ENCODE measurements at places on chromosomes 1 and 21.

- DNase-seq = no peak
These were observed 11.5 kb downstream of the RIMS3 start for GRCh38 chr1:40653851-40654537.

- no peak for DNase-seq
These were observed 115.0 kb upstream of the GRIK3 start for GRCh38 chr1:37149296-37149695.

- no peak for DNase-seq
These were observed 146.9 kb downstream of the AJAP1 start for GRCh38 chr1:4801192-4801924.

DNA sequence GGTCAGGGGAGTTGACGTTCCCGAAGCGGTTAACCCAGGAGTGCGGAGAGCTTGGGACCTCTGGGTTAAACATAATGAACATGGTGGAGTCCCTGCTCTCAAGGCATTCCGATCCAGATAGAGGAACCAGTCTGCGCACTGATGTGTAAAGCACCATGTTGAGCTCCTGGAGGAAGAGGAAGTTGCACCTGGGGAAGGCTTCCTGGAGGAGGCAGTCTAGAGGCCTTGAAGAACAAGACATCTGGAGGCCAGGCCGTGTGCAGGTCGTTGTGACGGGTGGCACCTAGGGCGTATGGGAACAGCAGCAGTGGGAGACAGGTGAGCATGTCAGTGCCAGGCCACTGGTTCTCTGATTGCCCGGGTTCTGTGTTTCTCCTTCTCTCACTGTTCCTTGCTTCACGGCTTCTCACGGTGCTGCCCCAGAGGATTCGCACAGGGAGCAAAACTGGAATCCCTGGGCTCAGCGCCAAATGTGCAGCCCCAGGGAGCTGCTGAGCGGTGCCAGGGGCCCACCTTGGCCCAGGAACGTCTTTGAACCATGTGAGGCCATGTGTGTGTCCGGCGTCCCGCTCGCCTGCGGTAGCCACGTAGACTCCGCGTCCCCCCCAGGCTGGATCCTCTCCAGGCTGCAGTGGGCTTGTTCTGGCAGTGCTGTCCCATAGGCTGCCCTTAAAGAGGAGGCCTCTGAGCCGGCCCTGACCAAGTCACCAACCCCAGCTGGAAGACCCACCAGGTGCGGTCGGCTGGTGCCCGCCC lies 122.9 kb upstream of the GALNT2 start:
- no peak for DNase-seq

DNA sequence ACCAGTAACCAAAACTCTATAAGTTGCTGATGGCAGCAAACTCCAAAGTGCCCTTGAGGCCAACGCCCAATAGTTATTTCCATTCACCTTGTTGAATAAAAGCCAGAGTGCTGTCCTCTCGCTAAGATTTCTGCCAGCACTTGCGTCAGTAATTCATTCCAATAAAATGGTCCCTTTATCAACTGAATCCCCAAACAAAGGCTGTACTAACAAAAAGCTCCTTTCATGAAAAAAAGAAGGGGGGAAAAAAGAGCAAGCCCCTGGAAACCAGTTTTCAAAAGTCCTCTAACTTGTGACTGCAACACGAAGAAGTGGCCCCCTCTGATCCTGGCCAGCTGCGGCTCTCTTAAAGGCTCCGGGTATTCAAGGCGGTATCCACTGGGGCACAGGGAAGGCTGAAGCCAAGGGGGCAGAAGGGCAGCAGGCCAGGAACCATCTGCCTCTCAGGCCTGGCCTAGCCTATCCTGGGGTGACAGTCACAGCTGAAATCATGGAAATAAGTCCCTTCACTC lies 55.8 kb upstream of the ZNF326 start:
- no peak for DNase-seq

DNA sequence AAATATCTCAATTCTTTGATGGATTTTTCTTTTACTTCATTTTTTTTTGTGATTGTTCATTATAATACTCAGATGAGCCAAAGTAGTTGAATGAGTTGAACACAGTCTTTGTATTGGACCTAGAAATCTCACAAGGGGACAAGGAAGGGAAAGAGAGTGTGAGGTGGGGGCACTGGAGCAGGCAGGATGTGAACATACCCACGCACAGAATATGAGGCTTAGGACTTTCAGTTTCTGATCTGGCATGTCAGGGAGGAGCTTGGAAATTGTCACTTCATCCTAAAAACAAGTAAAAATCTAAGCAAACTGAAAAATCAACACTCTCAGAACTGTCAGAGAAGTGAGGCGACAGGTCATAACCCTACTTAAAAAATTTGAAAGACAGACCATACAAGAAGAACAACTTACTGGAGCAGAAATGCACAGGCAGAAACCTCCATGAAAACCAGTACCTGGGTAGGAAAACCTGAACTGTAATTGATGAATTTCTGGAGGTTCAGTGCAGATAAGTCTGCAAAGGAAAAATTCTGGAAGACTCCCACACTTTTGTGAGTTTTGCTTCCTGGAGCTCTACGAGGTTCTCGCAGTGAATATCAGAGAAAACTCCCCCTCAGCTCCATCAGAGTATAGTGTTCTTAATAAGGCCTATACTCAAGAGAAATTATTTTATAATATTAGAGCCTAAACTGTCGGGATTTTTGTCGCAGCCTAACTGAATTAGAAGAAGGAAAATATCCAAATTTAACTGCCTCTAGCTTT lies 3.6 kb upstream of the PTGS2 start:
- no peak for DNase-seq

GRCh38 chr1:87976316-87976715 lies 647.6 kb downstream of the LMO4 start:
- DNase-seq = no peak

- DNase-seq = peak; percentile 94
These were observed 2.8 kb upstream of the CD1D start for GRCh38 chr1:158177700-158178450.

- DNase-seq = peak; percentile 79
These were observed 93.7 kb upstream of the ETS2 start for GRCh38 chr21:38712071-38712470.

DNA sequence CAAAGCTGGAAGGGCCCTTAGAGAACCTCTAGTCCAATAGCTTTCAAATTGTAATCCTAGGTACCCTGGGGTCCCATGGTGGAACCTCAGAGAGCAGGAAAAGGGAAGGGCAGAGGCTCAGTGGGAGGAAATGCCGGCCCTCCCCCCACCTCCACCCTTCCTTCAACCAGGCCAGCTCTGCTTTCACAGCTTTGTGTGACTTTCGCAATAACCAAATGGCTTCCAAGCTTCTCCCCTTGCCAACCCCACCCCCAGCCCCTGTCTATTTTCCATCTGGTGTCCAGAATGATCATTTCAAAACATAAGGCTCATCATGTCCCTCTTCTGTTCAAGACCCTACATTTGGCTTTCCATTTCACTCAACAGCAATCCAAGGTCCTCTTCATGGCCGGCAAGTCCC lies 74.4 kb downstream of the CD58 start:
- DNase-seq = no peak

GRCh38 chr1:22075718-22076117 lies 23.2 kb downstream of the CDC42 start:
- no peak for DNase-seq

DNA sequence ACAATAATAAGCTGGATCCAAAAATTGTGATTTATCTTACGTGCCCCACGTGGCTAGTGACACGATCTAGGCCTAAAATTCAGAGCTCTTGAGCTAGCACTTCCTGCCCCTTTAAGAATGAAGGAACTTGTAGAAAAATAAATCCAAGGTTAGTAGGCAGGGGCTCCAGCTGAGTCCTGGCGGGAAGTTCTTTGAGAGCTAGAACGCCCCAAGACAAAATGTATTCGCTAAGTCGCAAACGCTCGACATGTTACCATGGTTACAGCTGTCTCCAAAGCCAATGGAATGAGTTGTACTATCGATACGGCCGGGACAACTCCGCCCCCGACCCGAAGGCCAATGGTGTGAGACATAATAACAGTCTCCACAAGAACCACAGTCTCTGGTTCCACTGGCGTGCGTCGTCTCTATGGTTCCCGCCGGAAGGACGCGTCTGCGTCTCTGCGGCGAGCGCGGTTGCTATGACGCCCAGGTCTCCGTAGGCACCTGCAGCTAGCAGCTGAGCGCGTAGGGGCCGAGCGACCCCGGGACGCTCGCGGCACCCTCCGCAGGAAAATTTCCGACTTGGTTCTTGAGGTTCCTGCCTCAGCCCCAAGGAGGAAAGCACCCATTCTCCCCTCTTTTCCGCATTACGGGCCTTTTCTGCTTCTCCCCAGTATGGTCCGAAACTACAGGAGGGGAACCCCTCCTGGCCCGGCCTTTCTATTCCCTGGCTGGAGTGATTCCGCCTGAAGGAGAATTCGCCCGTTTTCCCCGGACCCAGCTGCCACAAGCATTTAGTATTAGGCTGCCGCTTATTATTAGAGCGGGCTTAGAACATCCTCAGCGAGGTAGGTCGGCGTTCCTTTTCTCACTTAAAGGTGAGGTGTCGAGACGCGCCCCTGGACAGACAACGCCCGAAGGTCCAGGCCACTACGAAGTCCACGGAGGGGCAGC lies at the start of gene CCDC30:
CCDC30 (plus strand) TSS at position 459 of the 936 bp plus-strand sequence. CDS start 17,266 bp downstream, outside the sequence.
- DNase-seq = peak; percentile 100

DNA sequence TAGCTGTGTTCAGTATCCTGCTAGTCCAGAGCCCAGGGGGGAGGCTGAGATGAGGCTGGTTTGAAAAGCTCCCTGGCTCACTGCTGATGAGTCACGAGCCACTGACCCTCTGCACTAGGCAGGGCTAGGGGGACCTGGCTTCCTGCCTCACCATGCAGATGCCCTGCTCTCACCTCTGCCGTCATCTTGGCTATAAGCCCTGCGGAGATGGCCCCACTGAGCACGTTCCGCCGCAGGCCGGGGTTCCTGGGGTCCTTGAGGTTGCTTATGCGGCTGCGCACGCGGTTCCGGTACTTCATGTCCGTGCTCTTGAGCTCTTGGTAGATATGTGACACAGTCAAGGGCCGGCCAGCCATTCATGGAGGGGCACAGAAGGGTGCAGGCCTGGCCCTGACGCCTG lies 24.1 kb upstream of the ZNF436 start:
- DNase-seq = no peak

DNA sequence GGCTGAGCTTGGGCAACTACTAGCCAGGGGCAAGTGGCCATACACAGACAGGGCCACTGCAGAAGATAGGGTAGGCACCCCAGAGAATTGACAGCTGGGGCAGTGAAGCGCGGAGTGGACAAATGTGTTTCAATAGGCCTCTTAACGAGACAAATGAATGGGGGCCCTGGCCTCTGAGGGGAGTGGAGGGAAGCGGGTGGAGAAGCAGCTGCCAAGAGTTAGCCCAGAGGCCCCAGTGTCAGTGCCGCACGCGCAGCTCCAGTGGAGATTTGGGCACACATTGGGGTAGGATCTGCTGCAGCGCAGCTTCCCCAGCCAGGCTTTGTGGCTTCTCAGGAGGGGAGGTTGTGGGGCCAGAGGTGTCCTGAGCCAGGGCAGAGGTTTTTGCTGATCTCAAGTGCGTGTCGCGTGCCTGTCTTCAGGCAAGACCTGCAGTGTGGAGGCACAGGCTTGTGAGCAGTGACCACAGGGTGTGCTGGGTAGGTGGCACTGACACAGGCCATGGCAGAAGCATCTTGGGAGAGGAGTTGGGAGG lies 16.9 kb downstream of the PTPRF start:
- peak; percentile 27 for DNase-seq

DNA sequence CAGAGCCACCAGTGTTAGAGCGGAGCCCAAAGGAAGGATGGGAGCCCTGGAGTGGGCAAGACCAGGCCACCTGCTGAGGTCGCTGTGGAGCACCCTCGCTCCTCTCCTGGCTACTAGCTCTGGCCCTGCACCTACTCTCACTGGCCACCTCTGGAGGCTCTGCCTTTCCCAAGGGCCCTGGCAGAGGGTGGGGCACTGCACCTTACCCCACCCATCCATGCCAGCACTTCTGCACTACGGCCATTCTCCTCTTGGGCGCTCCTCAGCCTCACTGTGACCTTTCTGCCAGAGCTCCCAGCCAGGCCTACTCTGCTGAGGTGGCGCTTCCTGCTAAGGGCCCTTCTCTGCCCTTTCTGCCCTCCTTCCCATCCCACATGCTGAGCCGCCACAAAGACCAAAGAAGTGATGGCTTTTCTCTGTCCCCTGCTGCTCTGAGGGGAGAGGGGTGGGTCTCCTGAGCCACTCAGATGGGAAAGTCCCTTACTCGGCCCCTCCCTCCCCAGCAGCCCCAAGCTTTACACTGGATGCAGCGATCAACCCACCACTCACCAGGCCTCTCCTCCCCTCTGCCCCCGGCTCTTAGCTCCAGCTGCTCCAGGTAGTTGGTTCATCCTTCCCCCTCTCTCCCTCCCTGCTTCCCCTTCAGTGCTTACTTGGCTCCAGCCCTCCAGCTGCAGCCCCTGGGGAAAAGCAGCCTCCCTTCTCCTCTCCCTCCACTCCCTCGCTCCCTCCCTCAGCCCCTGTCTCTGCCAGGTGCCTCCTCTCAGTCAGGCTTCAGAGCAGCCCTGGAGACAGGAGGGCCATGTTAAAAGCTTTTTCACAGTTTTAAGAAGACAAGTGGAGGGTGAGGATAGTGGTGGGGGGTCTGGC lies 14.8 kb upstream of the TMEM222 start:
- peak; percentile 35 for DNase-seq

- no peak for DNase-seq
These were observed 544 bp upstream of the CCT8 start for GRCh38 chr21:29074007-29074376.

GRCh38 chr1:105641407-105641806 lies 1415.1 kb upstream of the PRMT6 start:
- peak; percentile 30 for DNase-seq

GRCh38 chr1:105138458-105138893 lies 1388.8 kb downstream of the AMY1C start:
- DNase-seq = peak; percentile 19

DNA sequence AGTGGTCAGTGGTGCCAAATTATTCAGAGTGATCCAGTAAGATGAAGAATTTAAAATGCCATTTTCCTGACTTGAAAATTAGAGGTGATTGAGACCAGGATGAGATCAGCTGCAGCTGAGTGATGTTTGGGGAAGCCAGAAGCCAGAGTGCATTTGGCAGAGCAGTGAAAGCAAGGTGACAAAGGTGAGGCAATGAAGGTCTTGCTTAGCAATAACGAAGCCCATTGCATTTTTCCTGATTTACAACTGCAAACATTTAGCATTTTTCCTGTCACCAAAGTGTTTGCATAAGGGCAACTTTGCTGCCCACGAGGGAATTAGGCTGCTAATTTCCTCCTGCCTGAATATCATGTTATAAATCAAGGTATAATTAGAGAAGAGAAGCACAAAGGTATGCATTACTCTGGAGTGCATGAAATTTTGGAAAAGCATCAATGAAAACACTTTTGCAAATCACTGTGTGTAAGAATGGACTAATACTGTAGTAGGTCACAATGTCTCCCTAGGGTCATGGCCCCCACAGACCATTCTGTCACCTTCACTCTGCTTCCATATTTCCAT lies 188.2 kb upstream of the LYPLAL1 start:
- no peak for DNase-seq

GRCh38 chr21:41958886-41959563 lies 5.2 kb upstream of the C2CD2 start:
- no peak for DNase-seq

DNA sequence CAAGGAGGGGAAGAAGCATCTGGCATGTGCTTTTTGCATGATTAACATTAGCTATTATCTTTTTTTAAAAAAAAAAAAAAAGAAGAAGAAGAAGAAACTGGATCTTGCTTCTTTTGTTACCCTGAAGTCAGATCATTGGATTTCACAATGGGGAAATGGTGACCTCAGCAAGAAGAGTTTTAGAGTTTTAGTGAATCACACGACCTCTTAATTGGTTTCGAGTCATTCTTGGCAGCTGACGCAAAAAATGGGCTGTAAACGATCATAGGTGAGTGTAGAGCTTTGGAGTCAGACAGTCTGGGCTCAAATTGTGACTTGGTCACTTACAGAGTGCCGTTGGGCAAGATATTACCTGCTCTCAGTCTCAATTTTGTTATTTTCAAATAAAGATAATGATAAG lies 33.3 kb upstream of the PGBD5 start:
- peak; percentile 18 for DNase-seq

GRCh38 chr1:212070720-212071302 lies 35.3 kb downstream of the DTL start:
- DNase-seq = peak; percentile 73
